ENCODE measurements at places on chromosomes 12 and 14.
A peak's percentile ranks its signal among the peaks of the same experiment; 100 is the strongest.

DNA sequence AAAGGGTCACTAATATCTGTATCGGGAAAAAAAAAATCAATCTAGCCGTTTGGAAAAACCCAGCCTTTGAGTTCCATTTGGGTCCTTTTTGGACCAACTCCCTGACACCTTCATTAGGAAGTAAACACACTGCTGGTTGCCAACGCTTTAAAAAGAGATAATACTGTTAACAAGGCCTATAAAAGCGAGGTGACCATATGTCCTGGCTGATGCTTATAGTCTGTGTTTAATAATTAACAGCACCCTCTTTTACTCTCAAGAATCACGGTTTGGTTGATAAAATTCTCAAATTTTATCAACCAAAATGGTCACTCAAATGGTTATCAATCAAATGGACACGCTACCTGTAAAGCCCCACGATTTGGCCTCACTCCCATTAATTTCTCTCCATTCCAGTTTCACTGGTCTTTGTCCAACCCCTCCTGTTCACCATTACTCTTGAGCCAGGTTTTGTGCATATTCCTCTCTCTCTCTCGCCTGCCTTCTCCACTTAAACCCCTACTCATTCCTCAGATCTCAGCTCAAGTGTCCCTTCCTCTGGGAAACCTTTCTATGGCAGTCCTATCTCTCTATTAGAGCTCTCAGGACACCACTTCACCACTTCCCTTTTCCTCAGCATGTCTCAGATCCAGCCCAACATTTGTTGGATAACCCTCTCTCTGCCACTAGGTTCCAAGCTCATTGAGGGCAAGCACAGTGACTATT lies 9.5 kb downstream of the BTG1 start:
- peak overlapping the region; percentile 87 for H3K4me3 ChIP-seq
- peaks cover 16% of the 10 kb centered on the region for H3K36me3 ChIP-seq
- H3K27me3 ChIP-seq = no peaks in the 10 kb centered on the region

DNA sequence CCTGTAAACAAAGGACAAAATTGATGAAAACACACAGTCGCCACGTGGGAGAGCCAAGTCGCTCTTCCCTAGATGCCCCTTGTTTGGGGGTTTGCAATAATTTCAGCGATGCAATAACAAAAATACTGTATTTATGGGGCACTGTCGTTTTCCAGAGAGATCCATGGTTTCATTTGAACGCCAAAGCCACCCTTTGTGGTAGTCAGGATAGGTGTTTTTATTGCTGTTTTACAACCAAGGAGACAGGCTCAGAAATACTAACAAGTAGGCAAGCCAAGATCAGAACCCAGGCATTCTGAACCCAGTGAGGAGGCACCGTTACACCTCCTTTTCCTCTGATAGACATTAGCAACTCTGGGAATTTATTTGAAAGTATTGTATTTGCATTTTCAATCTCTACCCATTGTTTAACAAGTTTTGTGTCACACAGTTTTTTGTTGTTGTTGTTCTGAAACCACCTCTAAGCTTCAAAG lies 831 bp upstream of the BTBD7 start:
- H3K27ac ChIP-seq = peak overlapping the region; percentile 82
- peak overlapping the region; percentile 82 for H3K4me3 ChIP-seq
- H3K27me3 ChIP-seq = no peaks in the 10 kb centered on the region
- peaks cover 3% of the 10 kb centered on the region for H3K4me1 ChIP-seq

DNA sequence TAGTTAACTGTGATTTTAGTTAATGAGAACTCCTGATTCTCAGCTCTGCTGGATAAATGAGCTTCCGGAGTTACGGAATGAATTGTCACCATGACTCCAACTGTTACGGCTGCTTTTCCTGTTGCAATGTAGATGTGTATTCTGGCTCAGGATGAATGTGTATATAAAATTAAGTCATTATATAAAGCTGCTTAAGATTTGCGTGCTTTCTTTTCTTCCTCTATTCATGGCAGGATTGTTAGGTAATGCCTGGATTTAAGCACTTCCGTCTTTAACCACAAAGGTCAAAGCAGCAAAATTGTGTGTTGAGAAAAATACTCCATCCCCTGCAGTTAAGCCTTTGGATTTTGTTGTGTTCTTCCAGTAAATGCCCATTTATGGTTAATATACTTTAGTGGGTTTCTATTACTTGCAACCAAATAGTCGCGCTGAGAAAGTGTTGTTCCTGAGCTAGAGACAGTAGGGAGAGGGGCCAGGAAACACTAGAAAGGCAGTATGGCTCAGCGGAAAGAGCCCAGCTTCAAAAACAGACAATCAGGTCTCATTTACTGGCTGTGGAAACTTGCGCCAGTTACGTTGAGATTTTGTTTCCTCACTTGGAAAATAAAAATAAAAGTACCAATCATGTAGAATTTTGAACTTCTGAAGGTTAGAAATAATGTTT lies 9.4 kb upstream of the CCDC175 start:
- no peaks in the 10 kb centered on the region for H3K36me3 ChIP-seq
- DNase-seq = no peak
- no peaks in the 10 kb centered on the region for H3K4me1 ChIP-seq
- no peak overlapping the region for H3K4me3 ChIP-seq
- H3K27me3 ChIP-seq = no peaks in the 10 kb centered on the region

GRCh38 chr12:100404769-100405407 lies 48.0 kb downstream of the SLC17A8 start:
- no peaks in the 10 kb centered on the region for H3K36me3 ChIP-seq
- no peak overlapping the region for H3K4me3 ChIP-seq
- H3K27ac ChIP-seq = no peak overlapping the region
- no peak for DNase-seq

- DNase-seq = no peak
- H3K27me3 ChIP-seq = no peaks in the 10 kb centered on the region
- no peaks in the 10 kb centered on the region for H3K4me1 ChIP-seq
- H3K27ac ChIP-seq = no peak overlapping the region
- H3K4me3 ChIP-seq = no peak overlapping the region
Observed at GRCh38 chr14:60067882-60068281, 23.8 kb upstream of the PCNX4 start.

- no peak for DNase-seq
- no peak overlapping the region for H3K27ac ChIP-seq
- H3K4me1 ChIP-seq = no peaks in the 10 kb centered on the region
- H3K36me3 ChIP-seq = no peaks in the 10 kb centered on the region
Observed at GRCh38 chr14:62934439-62934838, 110.8 kb downstream of the KCNH5 start.

DNA sequence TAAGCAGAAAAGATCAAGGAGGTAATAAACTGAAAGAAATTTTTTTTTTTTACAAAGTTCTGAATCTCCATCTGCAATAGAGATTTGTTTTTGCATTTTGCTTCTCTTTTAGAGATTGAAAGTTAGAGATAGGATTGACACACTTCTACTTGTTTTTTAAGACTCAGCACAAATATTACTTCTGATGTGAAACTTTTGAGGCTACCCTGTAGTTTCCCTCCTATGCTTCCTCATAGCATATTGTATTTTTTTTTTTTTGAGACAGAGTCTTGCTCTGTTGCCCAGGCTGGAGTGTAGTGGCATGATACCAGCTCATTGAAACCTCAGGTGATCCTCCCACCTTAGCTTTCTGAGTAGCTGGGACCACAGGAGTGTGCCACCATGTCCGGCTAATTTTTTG lies 32.1 kb upstream of the SGPP1 start:
- H3K27me3 ChIP-seq = no peaks in the 10 kb centered on the region
- H3K4me1 ChIP-seq = no peaks in the 10 kb centered on the region
- no peak for DNase-seq
- H3K36me3 ChIP-seq = no peaks in the 10 kb centered on the region
- peak overlapping the region; percentile 23 for H3K27ac ChIP-seq

GRCh38 chr14:90444077-90444696 lies 47.4 kb downstream of the CALM1 start:
- H3K4me3 ChIP-seq = no peak overlapping the region
- DNase-seq = no peak
- no peak overlapping the region for H3K27ac ChIP-seq
- H3K27me3 ChIP-seq = no peaks in the 10 kb centered on the region

- H3K27me3 ChIP-seq = no peaks in the 10 kb centered on the region
- DNase-seq = no peak
- H3K4me3 ChIP-seq = no peak overlapping the region
- H3K27ac ChIP-seq = no peak overlapping the region
Observed at GRCh38 chr14:34642595-34642994, 12.6 kb upstream of the SNX6 start.

DNA sequence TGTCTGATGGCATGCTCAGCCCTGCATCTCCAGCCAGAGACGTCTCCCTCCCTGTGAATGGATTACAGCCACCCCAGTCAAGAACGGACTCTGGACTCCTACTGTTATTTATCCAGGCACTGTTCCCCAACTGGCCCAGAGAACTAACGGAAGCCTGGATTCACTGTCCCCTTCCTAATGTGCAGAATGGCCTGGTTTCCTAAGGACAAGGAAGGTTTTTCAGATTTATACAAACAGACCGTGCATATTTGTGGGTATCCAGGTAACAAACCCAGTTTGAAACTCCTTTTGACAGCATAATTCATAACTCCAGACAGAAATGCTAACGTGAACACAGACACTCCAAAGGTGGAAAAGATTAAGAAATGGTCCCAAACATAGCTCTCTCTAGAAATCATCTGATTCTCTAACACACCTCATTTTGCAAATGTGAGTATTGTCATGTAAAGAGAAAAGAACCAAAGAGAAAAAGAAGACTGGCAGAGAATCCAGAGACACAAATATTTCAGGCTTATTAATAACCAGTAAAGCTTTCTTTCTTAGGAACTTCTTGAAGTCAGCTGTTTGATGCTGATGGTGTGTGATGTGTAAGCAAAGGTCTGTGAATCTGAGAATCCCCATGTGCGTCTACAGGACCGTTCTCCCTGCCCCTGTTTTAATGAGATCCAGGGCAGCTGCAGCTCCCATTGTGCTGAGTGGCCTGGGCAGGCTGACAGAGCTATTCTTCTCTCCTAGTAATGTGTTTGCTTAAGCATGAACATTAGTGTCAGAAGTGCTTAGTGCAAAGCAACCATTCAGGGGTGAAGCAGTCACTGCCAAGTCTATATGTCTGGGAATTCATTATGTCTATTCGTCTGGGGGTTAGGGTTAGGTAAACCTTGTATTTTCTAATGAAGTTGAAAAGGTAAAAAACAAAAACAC lies 86.8 kb upstream of the HIF1A start:
- H3K4me1 ChIP-seq = no peaks in the 10 kb centered on the region
- no peak for DNase-seq
- H3K27me3 ChIP-seq = no peaks in the 10 kb centered on the region

GRCh38 chr12:56014205-56014604 lies 6.6 kb upstream of the IKZF4 start:
- no peaks in the 10 kb centered on the region for H3K27me3 ChIP-seq
- no peaks in the 10 kb centered on the region for H3K4me1 ChIP-seq
- no peak overlapping the region for H3K27ac ChIP-seq
- no peak overlapping the region for H3K4me3 ChIP-seq

DNA sequence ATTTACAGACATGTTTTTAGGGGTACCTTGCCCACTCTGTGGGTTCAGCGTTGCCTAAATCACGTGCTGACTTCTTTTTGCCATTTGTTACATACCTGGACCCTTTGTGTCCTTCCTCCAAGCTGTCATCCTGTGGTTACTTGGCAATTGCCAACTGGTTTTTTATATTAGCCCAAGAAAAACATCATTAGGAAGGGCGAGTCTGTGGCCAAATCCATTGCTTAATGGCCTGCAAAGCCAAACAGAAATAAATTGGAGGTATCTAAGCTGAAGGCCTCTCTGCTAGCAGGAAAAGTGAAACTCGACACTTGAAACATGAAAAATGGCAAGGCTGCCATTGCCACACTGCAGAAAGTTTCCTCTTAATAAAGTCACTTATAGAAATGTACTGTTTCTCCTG lies 190.4 kb downstream of the NUAK1 start:
- no peak overlapping the region for H3K4me3 ChIP-seq
- H3K27ac ChIP-seq = no peak overlapping the region
- H3K4me1 ChIP-seq = no peaks in the 10 kb centered on the region

- H3K4me1 ChIP-seq = peaks cover 6% of the 10 kb centered on the region
- H3K36me3 ChIP-seq = no peaks in the 10 kb centered on the region
- H3K27me3 ChIP-seq = no peaks in the 10 kb centered on the region
Observed at GRCh38 chr14:65502676-65503124, 90.2 kb downstream of the FUT8 start.

GRCh38 chr12:21631367-21631766 lies 26.3 kb downstream of the LDHB start:
- no peaks in the 10 kb centered on the region for H3K4me1 ChIP-seq
- peaks cover 24% of the 10 kb centered on the region for H3K36me3 ChIP-seq
- H3K27me3 ChIP-seq = no peaks in the 10 kb centered on the region
- no peak overlapping the region for H3K27ac ChIP-seq
- H3K4me3 ChIP-seq = no peak overlapping the region
- no peak for DNase-seq

DNA sequence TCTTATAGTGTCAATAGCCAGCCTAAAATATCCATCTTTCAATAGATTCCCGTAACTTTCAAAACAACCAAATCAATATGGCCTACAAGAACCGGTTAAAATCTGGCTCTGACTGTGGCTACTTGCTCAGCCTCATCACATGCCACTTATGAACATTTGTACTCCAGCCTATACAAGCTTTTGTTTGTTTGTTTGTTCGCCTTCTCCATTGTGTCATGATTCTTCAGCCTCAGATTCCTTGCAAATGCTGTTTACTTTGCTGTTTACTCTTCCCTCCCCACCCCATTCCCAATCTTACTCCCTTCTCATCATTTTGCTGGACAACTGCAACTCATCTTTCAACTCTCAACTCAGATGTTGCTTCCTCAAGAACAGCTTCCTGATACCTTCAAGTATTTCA lies 161.2 kb downstream of the CAPZA3 start:
- DNase-seq = no peak
- H3K36me3 ChIP-seq = no peaks in the 10 kb centered on the region
- no peaks in the 10 kb centered on the region for H3K27me3 ChIP-seq
- H3K4me3 ChIP-seq = no peak overlapping the region

- peaks cover 9% of the 10 kb centered on the region for H3K4me1 ChIP-seq
- DNase-seq = peak; percentile 61
- H3K4me3 ChIP-seq = no peak overlapping the region
- H3K27ac ChIP-seq = no peak overlapping the region
- no peaks in the 10 kb centered on the region for H3K36me3 ChIP-seq
- no peaks in the 10 kb centered on the region for H3K27me3 ChIP-seq
Observed at GRCh38 chr12:19273482-19274330, 144.2 kb downstream of the PLEKHA5 start.

DNA sequence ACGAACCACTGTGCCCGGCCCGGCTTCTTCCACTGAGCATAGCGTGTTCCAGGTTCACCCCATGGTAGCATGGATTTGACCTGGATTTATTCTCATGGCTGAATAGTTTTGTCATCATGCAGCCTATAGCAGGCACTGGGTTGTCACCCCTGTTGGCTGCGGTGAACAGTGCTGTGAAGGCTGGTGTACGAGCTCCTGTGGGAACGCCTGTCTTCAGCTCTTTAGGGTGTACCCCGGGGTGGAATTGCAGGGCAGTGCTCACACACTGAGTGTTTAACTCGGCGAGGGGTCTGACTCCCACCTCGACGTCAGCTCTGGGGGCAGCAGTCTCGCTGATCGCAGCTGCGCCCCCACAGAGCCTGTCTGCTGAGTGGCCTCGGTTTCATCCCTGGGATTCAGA lies 15.3 kb downstream of the MMP17 start:
- no peak overlapping the region for H3K4me3 ChIP-seq
- H3K27ac ChIP-seq = no peak overlapping the region
- H3K36me3 ChIP-seq = no peaks in the 10 kb centered on the region
- H3K27me3 ChIP-seq = no peaks in the 10 kb centered on the region
- DNase-seq = no peak
